ENCODE measurements at places on chromosomes 7 and 10.
A peak's percentile ranks its signal among the peaks of the same experiment; 100 is the strongest.

GRCh38 chr7:17600340-17600752 is 301.9 kb downstream of the AHR start:
- DNase-seq = peak; percentile 97

GRCh38 chr7:143283381-143283780 is 1.4 kb upstream of the TMEM139 start:
- no peak for DNase-seq

DNA sequence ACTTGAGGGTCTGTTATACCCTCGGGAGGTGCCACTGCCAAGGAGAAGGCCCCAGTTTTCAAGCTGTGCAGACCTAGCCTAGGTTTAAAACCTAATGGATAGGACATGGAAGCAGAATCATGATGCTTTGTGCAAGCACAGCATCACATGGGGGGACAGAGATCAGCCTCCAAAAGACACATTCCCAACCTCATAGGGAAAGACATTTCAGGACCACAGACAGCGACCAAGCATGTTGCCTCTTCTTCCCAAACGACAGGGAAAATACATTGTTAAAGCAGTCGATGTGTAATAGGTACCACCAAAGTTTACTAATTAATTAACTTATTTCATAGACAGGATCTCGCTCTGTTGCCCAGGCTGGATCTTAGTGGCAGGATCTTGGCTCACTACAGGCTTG is 573.9 kb downstream of the TCERG1L start:
- DNase-seq = peak; percentile 3

DNA sequence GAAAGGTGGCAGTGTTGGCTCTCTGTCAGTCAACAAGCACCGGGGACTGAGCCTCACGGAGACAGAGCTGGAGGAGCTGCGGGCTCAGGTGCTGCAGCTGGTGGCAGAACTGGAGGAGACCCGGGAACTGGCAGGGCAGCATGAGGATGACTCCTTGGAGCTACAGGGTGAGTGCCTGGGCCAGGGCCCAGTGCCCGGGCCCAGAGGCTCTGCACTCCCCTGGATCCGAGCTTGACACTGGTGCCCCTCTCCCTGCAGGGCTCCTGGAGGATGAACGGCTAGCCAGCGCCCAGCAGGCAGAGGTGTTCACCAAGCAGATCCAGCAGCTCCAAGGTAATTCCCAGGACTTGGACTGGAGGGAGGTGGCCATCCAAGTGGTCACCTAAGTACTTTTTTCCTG is 2.7 kb downstream of the CCDC136 start:
- DNase-seq = no peak

- no peak for DNase-seq
These were observed 10.7 kb downstream of the CBLL1 start for GRCh38 chr7:107754642-107755041.

DNA sequence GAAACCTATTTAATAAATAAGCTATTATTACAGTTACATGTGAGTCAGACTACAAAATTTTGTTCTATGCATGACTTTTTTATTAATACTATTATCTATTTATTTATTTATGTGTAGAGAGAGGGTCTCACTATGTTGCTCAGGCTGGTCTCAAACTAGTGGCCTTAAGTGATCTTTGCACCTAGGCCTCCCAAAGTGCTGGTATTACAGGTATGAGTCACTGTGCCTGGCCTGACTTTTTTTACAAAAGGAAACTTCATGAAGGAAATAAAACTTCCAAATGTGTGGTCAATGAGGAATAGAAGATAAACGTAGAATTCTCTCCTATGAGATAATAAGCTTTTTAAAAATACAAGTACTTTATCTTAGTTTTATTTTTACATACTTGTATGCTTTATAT is 19.0 kb downstream of the COL28A1 start:
- no peak for DNase-seq

- DNase-seq = no peak
These were observed 182.1 kb downstream of the EVX1 start for GRCh38 chr7:27424749-27425148.

DNA sequence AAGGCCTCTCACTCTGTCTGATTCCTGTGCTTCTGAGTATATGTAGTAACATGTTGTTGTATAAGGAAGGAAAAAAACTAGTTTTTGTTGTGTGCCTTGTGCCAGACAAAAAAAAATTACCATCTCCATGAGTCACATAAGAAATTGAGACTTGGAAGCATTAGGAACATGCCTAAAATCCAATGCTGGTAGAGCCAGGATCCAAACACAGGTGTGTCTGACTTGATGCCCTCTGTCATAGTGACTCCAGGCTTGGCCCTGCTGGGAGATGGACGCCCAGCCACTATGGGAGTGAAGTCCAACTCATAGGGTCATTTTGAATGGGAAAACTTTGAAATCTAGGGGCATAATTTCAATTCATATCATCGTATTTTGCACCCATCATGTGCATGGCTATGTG is 38.0 kb downstream of the PYROXD2 start:
- DNase-seq = no peak

- DNase-seq = peak; percentile 35
These were observed 25.8 kb downstream of the STEAP1 start for GRCh38 chr7:90180011-90180585.

- peak; percentile 16 for DNase-seq
These were observed 106.1 kb downstream of the SND1 start for GRCh38 chr7:127758105-127758504.

GRCh38 chr7:157355784-157356511 is 19.1 kb downstream of the DNAJB6 start:
- DNase-seq = no peak

DNA sequence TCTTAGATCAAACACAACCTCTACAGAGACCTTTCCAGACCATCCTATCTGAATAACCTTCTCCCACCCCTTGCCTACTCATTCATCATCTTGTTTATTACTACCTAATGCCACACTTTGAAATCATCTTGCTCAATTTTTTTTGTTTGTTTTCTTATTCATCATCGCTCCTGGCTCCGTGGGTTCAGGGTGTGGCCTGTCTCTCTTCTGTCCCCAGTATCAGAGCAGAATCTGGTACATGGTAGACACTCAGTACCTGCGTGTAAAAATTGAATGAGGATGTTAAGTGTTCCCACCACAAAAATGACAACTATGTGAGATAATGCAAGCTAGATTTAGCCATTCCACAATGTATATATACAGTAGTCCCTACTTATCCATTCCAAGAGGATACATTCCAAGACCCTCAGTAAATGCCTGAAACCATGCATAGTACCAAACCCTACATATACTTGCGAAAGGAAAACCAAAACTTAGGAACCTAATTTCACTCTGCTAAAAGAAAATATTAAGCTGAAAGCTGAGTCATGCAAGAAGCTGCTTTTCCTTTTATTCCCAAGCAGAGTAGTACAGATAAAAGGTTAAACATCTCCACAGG is 72.1 kb upstream of the SEC61G start:
- peak; percentile 33 for DNase-seq

- no peak for DNase-seq
These were observed 294.8 kb upstream of the DGKB start for GRCh38 chr7:15197042-15197977.

GRCh38 chr10:77006836-77007511 is 630.6 kb downstream of the KCNMA1 start:
- peak; percentile 52 for DNase-seq

GRCh38 chr10:88707429-88708155 is 1.5 kb downstream of the LIPK start:
- DNase-seq = peak; percentile 46

DNA sequence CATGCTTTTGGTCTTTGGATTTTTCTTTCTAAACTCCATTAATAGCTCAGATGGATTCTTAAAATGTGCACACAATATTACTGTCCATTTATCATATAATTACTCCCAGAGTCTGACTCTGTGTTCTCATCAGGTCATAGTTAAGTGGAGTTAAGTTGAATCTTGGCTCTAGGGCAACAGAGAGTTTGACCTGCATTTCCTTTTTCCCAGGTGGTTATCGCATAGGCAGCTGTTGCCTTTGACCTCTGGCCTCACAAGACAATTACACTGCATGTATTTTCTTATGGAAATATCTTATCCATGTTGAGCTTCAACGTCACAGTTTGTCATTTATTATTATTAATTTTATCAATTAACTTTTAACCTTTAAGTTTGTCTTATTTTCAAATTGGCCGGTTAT is 237.5 kb upstream of the HGF start:
- DNase-seq = no peak

GRCh38 chr10:69449841-69450240 is 1.4 kb upstream of the TSPAN15 start:
- DNase-seq = peak; percentile 47

- DNase-seq = no peak
These were observed 29.4 kb downstream of the SFXN4 start for GRCh38 chr10:119136084-119136483.

Data from fibroblast of skin of scalp (primary cell).